ENCODE measurements at places on chromosomes 5 and 9.

DNA sequence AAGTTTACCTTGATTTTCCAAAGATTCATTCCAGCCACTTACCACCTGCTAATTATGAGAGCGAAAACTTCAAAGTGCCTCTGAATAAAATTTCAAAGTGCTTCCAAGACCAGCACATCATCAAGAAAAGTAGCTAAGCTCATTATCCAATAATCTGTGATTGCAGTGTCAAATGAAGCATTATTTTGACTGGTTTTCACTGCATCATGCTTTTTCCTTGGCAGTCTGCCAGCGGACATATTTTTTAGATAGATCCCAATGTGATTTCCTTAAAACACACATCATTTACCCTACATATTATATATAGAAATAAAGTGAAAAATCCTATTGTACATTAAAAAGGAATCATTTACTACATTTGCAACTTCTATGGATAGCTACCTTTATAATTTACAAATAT is 508.6 kb upstream of the FAM174A start:
- DNase-seq: no peak

DNA sequence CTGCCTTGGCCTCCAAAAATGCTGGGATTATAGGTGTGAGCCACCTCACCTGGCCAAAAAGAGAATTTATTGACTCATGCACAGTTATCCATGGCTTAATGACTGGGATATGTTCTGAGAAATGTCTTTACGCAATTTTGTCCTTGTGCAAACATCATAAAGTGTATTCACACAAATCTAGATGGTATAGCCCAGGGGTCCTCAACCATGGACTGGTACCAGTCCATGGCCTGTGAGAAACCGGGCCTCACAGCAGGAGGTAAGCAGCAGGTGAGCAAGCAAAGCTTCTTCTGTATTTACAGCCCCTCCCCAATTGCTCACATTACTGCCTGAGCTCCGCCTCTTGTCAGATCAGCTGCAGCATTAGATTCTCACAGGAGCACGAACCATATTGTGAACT is 12.4 kb upstream of the SIL1 start:
- DNase-seq: no peak

DNA sequence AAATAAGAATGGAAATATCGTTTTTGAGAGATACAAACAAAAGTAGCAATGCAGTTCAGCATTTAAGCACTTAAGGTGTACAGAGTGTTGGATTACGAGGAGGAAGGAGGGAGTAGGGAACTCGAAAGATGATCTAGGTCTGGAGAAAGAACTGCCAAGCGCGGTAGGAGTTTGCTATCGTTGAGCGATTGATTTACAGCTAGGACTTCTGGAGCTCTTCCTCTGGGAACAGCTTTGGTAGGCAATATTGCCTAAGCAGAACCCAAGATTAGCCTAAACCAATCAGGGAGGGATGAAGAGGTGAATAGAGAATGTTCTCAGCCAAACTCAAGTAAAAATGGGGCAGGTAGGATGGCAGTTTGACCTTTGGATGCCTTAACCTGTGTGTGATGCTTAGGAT is 965 bp downstream of the CLTA start:
- no peak for DNase-seq

DNA sequence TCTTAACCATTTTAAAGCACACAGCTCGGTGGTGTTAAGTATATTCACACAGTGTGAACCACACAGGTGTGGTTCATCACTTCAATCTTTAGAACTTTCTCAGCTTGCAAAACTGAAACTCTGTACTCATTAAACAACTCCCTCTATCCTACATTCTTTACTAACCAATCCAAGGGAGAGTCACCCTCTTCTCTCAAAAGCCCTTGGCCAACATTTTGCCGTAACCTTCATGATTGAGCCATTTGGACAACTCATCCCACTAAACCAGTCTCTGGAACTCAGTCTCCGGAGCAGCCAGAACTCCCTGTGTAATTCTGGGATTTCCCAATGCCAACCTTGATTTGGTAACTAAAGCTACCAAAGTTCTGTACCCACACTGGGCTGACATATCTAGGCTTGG is 84.7 kb downstream of the TTC39B start:
- DNase-seq: no peak

DNA sequence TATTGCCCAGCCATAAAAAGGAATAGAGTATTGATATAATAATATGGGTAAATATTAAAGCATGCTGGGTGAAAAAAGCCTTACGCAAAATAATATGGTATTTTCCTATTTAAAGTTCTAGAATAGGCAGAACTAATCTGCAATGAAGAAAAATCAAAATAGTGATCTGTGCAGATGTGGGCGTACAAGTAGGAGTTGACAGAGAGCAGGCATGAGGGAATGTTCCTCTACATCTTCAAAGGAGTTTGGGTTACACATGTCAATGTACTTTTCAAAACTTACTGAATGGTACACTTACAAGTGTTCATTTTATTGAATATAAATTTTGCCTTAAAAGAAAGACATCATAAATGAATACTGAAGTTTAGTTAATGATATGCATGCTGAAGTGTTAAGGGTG is 33.0 kb upstream of the ZBED3 start:
- DNase-seq: no peak

- DNase-seq: no peak
These were observed 592.5 kb downstream of the CCDC171 start for GRCh38 chr9:16145196-16145950.

DNA sequence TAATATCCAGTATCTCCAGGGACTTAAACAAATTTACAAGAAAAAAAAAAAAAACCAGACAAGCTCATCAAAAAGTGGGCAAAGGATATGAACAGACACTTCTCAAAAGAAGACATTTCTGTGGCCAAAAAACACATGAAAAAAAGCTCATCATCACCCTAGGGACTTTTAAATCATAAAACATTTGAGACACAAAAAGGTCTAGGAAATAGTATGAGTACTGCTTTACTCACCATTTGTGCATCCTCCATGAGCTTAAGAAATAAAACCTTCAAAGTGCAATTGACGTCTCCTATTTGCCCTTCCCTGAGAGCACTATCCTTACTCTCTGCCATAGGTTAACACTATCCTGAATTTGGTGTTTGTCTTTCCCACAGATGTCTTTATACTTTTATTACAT is 193.7 kb upstream of the NREP start:
- DNase-seq: no peak

- peak; percentile 30 for DNase-seq
These were observed 132.5 kb upstream of the HAND1 start for GRCh38 chr5:154610321-154611154.

DNA sequence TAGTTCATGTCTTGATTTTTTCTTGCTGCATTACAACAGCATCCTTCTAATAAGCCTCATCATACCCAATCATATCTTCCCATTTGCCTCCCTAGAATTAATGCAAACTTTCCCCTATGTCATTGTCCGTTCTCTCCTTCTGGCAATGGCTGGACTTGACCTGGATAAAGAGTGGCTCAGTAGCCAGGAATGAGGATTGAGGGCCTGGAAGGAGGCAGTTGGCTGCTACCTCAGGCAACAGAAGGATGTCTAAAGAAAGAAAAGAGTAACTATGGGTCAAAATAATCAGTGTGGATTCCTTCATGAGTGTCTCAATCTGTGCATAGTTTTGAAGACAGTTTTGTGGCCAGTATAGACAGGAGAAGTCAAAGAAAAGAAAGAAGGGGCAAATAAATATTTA is 209.6 kb downstream of the TRPM3 start:
- no peak for DNase-seq

DNA sequence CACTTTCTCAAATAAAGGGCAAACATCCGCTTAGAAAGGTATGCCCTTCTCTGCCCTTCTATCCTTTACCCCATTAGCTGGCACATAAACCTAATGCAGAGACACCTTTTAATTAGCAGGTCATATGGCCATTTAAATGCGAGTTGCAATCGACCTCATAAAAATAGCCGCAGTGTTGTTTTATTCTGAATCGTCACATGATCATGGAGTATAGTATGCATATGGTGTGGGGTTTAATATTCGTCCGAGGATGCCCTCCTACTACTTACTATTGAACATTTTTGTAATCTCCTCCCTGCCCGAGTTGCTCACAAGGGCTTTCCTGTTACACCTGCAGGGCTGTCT is 72.0 kb downstream of the PIK3R1 start:
- DNase-seq: no peak

DNA sequence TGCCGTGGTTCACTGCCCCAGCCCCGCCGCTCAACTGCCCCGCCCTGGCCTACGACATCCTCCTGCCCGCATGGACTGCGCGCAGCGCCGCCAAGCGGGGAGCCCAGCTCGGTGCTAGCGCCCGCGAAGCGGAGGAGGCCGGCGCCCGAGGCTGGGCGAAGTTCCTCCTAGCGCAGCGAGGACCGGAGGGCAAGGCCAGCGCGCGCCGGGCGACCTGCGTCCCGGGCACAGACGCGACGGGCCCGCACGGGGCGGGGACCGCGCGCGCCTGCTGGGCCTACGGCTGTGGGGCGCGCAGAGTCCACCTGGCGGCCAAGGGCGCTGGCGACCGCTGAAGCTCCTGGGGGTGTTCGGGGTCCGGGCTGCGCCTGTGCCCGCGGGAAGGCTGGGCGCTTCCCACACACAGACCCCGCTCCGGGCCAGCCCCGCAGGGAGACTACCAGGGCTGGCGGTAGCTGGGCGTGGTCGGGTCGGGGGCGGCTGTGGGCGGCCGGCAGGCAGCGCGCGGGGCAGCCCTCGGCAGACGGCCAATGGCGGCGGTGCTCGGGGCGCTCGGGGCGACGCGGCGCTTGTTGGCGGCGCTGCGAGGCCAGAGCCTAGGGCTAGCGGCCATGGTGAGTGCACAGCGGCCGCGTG is at the start of gene PCBD2:
PCBD2 (plus strand) TSS at position 522 of the 636 bp plus-strand sequence; CDS start at position 531, 9 bp downstream.
- peak; percentile 93 for DNase-seq

DNA sequence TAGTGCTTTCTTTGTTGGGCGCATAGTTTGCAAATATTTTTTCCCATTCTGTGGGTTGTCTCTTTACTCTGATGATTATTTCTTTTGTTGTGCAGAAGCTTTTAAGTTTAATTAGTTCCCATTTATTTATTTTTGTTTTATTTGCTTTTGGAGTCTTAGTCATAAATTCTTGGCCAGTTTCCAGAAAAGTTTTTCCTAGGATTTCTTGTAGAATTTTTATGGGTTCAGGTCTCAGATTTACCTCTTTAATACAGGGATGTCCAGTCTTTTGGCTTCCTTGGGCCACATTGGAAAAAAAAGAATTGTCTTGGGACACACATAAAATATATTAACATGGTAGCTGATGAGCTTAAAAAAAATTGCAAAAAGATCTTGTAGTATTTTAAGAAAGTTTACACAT is 122.0 kb downstream of the WDR70 start:
- no peak for DNase-seq

DNA sequence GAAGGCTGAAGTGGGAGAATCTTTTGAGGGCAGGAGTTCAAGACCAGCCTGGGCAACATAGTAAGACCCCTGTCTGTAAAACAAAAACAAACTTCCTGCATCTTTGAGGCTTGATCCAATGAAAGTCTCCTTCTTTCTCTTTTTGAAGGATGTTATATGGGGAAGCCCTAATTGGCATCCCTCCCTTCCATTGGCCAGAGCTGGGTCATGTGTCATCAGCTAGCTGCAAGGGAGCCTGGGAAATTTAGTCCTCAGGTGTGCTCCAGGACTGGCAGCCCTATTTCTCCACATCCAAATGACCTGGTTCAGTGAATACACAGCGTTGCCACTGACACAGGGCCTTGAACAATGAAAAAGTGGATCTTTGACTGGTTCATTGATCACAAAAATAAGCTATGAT is 9.0 kb upstream of the IER5L start:
- DNase-seq: no peak

DNA sequence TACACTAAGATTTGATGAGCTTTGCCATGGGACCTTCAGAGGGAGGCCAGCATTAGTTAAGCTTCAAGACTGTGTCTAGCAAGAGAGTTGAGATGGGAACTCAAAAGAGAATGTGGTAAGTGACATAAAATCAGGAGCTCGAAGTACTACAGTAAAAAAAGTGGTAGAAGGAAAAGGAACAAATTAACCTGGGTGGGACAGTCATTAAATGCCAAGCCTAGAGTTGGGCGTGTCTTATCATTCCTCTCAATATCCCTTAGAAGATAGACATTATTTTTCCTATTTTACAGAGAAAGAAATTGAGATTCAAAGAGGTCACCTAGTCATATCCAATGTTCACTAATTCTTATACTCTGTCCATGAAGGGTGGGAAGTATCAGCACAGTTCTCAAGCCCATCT is 3.3 kb upstream of the TXN start:
- DNase-seq: no peak

DNA sequence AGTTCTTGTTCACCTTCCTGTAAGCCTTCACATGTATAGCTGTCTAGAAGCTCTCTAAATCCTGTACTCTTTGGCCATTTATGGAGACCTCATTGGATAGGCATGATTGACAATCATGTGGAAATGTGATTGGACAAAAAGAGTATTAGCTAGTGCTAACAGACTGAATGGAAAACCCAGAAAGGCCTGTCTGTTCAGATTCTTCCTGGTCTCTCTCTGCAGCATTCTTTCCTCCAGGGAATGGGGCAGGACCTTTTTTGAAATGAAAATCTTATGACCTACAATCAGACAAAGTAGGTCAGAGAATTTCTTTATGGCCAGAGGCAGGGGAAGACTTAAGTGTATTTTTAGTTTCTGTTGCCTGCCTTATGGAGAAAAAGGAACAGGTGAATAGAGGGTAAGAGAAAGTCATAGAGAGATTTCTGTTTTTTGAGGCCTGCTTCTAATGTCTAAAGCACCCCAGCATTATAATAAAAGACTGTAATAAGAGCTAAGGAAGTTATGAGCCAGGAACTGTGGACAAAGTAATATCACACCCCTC is 152.4 kb upstream of the CCDC152 start:
- no peak for DNase-seq

GRCh38 chr9:134864821-134865190 is 15.8 kb upstream of the FCN2 start:
- DNase-seq: no peak

GRCh38 chr5:149117970-149118369 is 23.3 kb upstream of the ABLIM3 start:
- no peak for DNase-seq

- DNase-seq: peak; percentile 64
These were observed 36.6 kb downstream of the SEMA4D start for GRCh38 chr9:89461265-89461664.

DNA sequence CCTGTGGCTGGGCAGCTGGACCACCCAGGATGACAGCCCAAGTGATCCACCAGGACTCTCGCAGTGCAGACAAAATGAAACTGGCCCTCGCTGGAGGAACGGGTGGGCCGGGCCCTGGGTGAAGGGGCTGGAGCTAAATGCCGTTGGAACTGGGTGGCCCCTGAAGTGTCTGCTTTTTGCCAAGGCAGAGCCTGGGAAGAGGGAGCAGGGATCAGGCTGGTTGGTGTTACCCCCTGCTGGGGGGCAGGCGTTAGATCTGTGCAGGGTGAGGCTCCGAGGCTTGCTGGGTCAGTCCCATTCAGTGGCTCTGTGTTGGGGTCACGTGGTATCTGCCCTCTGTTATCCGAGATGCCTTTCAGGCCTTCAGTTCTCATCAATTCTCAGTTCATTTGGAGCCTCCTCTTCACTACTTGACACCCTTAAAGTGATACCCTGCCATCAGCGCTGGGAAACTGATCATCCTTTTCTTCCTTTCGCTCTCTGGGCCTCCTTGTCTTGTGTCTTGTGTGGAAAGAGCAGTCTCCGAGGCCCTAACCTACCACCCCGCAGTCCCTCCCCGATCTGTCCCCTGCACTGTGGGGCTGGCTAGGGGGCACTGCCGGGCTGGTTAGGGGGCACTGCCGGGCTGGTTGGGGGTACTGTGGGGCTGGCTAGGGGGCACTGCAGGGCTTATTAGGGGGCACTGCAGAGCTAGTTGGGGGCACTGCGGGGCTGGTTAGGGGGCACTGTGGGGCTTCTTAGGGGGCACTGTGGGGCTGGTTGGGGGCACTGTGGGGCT is 37.3 kb downstream of the COL5A1 start:
- DNase-seq: no peak
